ENCODE measurements at places on chromosomes 4 and X.

DNA sequence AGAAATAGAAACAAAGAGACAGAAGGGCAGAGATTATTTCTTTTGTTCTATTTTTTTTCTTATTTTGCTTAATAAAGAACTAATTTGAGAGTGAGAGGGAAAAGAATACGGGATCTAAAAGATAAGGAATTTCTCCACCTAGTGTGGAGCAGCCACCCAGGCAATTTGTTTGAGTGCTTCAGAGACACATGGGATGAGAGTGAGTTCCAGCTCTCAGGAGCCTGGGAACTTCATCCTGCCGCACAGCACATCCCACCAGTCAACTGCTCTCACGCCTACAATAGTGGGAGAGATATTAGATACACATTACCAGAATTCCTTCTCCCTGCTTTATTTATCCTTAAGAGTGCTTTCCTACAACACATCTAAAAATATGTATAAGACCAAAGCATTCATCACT is 946.4 kb downstream of the PDHA2 start:
- DNase-seq: no peak

DNA sequence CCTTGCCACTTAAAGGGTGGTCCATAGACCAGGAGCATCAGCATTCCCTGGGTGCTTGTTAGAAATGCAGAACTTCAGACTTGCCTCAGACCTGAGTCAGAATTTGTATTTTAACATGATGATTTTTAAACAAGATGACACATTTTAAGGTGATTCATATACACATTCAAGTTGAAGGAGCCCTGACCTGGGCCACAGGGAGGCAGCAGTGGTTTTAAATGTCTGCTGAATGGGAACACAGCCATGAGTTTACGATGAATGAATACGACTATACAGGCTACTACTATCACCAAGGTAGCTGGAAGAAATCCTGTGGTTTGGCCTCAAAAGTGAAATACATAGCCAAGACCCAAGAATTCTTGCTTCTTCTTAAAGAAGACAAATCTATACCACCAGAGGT is 2.9 kb downstream of the HDAC8 start:
- peak; percentile 85 for DNase-seq

- peak; percentile 73 for DNase-seq
Observed at GRCh38 chr4:141020801-141021261, 112.4 kb downstream of the RNF150 start.

DNA sequence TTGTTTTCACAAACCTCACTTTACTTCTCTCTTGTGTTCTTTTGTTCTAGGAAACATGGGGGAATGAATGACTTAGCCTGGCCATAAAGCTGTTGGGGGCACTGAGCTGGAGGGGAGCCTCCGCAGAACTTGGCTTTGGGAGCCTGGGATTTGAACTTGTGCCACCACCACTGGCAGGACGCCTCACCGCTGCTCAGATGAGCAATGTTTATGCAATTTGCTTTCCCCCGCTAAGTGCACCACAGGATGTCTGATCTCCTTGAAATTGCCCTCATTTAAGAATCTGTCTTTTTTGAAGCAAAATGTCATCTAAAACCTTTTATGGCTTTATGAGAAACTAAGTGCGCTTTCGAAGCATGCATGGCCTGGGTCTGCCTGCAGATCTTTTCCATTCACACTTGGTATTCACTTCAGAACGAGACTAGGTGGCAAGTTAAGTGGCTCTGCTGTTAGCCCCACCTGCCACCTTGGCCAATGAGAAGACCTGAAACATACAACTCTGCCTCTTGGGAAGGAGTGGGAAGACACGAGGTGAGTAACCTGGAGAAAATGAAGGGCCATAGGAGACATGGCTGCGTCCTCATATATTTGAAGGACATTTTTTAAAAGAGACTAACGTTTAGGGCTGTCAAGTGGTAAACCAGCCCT is 119.3 kb downstream of the LDB2 start:
- peak; percentile 93 for DNase-seq

GRCh38 chrX:65647801-65648200 is 19.7 kb upstream of the MSN start:
- DNase-seq: no peak

DNA sequence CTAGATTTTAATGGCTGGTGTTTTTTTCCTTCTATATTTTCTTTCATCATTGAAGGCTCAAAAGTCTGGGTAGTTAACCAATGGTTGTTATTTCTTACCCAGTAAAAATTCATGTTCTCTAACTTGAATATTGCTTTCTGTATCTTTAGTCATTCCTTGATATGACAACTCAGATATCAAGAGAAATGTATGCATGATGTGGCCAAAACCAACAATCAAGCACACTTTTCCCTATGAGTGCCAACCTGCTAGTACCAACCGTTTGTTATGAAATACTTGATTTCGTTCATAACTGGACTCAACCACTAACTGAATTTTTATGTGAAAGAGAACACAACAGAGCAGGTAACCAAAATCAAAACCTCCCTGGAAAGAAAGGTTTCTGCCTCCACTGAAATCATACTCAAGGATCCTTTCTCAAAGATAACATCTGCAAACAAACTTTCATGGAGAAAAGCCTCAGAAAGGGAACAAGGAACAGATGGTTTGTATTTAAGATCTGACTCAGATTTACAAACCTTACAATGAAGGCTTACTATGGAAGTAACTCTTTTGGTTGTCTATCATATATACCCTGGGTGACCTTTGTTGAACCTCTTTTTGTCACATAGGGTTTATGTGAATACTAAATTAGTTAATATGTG is 8.3 kb upstream of the VEGFC start:
- peak; percentile 46 for DNase-seq

GRCh38 chr4:92847026-92847425 is 543.3 kb downstream of the GRID2 start:
- DNase-seq: no peak

GRCh38 chr4:111681751-111682150 is 463.5 kb upstream of the FAM241A start:
- no peak for DNase-seq

DNA sequence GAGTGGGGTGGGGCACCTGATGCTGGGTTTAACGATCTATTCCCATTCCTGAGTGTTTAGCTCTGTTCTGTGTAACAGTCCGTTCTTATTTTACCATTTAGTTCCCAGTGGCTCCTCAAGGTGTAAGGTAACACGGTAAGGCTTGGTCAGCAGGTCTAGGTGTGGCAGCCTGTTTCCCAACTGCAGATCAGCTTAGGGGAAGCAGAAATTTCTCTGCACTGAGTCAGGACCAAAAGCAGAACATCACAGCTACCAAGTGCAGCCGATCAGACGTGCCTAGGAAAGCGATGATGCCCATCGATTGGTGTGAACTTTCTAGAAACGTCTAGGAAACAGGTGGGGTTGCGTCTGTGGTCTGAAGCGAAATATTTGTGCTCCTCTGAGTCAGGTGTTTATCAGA is 240.1 kb downstream of the STIM2 start:
- no peak for DNase-seq

DNA sequence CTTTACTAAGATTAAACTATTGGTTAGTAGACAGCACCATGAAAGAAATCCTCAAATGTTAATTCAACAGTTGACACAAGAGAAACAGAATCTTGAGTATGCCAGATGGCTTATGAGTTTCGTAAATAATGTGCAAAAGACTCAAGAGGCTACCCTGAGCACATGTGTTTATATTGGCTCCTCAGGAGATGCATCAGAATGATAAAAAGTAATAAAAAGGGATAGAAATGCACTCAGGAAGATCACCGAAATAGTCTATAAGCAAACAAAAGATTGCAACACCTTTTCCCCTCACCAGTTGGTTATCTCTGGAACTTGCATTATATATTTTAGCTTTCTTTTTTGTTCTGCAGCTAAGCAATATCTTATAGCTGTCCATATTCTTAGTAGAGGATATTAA is 84.4 kb downstream of the SCFD2 start:
- no peak for DNase-seq

- no peak for DNase-seq
Observed at GRCh38 chrX:136742721-136743379, 37.9 kb downstream of the ARHGEF6 start.

GRCh38 chrX:55783723-55784122 is 66.2 kb downstream of the RRAGB start:
- DNase-seq: no peak

DNA sequence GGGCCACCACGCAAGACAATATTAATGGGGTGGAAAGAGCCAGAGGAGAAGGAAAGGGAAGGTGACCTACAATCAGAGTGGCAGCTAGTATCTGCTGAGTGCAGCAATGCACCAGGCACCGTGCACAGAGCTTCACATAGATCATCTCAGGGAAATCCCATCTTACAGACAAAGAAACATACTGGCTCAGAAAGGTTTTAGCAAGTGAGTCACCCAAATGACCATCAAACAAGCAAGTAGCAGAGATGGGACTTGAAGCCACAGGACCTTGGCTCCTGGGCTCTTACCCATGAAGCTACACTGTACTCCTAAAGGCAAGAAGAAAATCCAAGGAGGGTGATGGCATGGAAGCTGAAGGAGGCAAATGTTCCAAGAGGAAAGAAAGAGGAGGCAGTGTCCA is 6.8 kb downstream of the ANXA5 start:
- peak; percentile 66 for DNase-seq

DNA sequence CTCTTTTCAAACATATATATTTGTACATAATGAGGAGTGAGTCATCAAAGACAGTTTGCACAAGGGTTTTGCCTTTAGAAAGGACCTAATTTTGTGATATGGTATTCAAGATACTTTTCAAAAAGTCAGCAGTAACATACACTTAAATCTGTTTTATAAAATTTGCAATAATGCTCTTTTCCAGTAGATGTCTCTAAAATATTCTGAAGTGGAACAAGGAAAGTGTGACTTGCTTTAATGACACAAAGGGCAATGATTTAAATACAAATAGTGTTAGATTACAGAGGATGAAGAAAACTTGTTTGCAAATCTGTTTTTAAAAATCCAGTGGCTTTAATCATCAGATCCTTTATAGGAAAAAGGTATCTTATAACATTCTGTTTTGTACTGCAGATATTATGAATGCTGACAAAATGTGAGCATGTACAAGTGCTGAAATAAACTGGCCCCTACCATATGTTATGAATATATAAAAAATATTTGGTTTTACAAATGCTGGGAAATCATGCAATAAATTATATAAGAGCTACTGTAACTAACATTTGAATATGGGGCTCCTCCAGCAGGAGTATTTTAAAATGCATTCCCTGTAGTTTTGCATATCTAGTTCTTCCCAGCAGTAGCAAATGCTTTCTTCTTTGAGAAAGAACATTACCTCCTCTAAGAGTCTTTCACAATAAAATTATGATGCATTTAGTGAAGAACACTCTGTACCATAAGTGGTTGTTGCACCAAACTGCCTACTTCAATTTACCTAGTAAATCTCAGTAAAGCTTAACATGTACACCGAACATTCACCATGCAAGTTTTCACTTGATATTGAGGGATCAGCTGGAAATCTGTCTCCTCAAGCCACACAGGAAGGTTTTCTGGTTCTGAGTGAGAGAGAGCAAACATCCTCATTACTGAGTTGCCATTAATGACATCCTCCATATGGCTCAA is 20.2 kb downstream of the MMRN1 start:
- DNase-seq: no peak

GRCh38 chrX:118503260-118504041 is 7.8 kb downstream of the DOCK11 start:
- no peak for DNase-seq

GRCh38 chrX:48823053-48823452 is 3.3 kb upstream of the ERAS start:
- no peak for DNase-seq

- DNase-seq: no peak
Observed at GRCh38 chr4:63799166-63799565, 610.1 kb downstream of the TECRL start.

GRCh38 chrX:21996872-21997455 is 35.2 kb upstream of the PHEX start:
- DNase-seq: peak; percentile 46

GRCh38 chr4:107432451-107432850 is 287.6 kb downstream of the PAPSS1 start:
- peak; percentile 13 for DNase-seq

DNA sequence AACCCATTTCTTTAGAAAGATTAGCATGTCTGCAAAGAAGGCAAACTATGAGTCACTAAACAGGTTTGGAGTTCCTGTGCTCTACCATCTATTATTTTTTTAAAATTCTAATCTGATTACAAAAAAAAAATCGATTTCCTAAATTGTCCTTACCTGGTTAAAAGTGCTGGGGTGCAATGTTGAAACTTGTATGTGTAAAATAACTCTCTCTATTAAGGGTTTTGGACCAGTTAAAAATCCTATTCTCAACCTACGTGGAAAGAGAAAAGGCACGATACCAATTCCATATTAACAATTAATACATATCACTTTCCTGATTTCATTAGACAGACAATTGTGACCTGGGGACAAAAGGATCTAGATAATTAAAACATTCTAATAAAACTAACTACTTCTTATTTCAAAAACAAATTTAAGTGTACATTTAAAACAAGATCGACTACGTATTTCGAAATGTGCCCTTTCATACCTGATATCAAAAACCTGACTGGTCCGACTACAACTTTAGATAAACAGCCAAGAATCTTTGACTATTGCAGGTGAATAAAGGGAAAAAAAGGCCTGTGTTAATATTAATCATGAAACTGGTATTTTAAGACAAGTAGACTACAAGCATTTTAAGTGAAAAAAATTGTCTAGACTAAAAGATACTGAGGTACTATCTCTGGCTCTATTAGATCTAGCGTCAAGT is 21.2 kb downstream of the AADAT start:
- DNase-seq: no peak

- no peak for DNase-seq
Observed at GRCh38 chr4:105607876-105608275, 55.5 kb downstream of the ARHGEF38 start.

GRCh38 chrX:400258-400657 is 13.6 kb upstream of the PPP2R3B start:
- no peak for DNase-seq

DNA sequence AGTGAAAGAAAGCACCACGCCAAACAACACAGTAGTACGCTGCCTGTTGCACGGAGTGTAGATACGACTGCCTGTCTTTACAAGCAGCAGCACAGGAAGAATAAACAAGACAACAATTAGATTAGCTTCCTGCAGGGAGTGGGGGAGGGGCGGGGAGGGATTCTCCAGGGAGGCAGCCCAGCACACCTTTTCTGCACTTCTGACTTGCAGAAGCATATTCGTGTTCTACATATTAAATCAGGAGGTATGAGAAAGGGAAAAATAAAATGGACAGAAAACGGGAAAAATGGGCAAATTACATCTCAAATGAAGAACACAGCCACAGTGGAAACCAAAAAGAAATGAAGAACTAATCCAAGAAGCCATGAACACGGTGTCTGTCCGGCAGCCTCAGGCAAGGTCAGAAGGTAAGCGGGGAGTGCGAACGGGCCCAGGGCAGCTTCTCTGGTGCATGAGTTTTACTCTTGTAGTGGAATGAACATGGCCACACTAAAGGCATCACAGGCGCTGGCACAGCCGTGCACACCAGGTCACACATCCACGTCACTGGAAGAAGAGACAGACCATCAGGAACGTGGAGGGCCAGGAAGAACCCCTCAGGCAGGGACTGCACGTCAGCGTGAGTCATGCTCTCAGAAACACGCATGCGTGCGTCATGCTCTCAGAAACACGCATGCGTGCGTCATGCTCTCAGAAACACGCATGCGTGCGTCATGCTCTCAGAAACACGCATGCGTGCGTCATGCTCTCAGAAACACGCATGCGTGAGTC is 20.1 kb upstream of the ADRA2C start:
- DNase-seq: peak; percentile 9

All from astrocyte of the spinal cord (primary cell).